ENCODE measurements at places on chromosomes 6 and 20. TPM values are rescaled to one million over a fixed set of nuclear protein-coding genes. Genes with fewer than 3 reads are reported as not detected.

DNA sequence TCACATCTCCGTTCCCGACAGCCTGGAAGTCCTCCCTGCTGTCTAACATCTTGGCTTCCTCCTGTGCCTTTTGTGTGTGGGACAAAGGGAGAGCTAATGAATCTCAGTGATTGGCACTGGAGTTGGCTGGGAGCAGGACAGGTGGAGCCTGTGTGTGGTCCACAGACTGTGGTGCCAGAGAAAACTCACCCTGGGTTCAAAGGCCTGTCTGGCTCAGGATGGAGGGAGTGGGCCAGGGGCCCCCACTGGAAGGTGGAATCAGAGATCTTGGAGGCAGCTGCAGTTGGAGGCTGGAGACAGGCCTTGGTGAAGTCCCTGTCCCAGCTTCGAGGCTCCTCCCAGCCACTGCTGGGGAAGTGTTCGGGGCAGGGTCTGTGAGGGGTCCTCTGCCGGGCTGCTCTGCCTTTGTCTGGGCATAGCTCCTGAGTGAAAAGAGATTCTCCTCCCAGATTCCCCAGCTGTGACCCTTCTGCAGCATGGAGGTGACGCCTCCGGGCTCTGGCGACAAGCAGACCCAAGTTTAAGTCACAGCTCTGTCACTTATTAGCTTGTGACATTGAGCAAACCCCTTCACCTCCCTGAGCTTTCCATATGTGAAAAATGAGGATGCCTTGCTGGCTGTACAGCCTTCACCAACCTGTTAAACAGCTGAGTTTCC lies 13.9 kb upstream of the ITPR3 start:
- no peaks in the 10 kb centered on the region for H3K27me3 ChIP-seq
- H3K4me1 ChIP-seq, result peaks cover 47% of the 10 kb centered on the region
- no peaks in the 10 kb centered on the region for H3K36me3 ChIP-seq
- DNase-seq, result no peak

DNA sequence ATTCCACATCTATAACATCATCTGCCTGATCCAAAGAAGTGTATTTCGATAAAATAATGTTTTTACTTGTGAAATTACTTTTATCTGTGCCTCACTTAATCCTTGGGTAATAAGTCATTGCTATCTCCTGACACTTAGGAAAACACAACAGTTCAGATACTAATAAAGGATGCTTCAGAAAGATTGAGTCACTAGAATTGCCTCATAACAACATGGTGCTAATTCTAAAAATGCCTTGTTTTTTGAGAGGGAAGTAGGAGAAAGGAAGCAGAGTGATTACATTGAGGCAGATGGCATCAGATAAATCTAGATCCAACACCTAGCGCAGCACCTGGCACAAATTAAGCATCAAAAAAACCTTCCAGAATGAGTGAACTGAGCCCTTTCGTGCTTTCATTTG lies 69.0 kb downstream of the NCOA7 start:
- no peaks in the 10 kb centered on the region for H3K27me3 ChIP-seq
- no peak overlapping the region for H3K27ac ChIP-seq
- no peak overlapping the region for H3K4me3 ChIP-seq
- no peaks in the 10 kb centered on the region for H3K36me3 ChIP-seq
- no peaks in the 10 kb centered on the region for H3K4me1 ChIP-seq

- no peak overlapping the region for H3K27ac ChIP-seq
- H3K36me3 ChIP-seq, result no peaks in the 10 kb centered on the region
- DNase-seq, result no peak
Measured at GRCh38 chr6:143642403-143642802, 35.4 kb upstream of the PHACTR2 start.

The HLA-DMA gene
- total RNA-seq, result 11.6 TPM

The TTLL9 gene
- total RNA-seq, result 12.1 TPM

The SYNDIG1 gene
- total RNA-seq, result 26.2 TPM

Data from spinal cord (tissue), 10 donors.